ENCODE measurements at places on chromosomes 4 and X. TPM values are rescaled to one million over a fixed set of nuclear protein-coding genes. Genes with fewer than 3 reads are reported as not detected.

DSPP gene
- not detected for total RNA-seq

FRAS1 gene
- total RNA-seq: 8.3 TPM

TCEAL6 gene
- not detected for total RNA-seq

C4orf36 gene
- 1.3 TPM for total RNA-seq

PCDH18 gene
- 2.1 TPM for total RNA-seq

COL4A6 gene
- 1.1 TPM for total RNA-seq

GRCh38 chr4:53705151-53705764 lies 114.0 kb upstream of the LNX1 start:
- DNase-seq: no peak

- DNase-seq: no peak
These were observed 107.6 kb downstream of the PDLIM5 start for GRCh38 chr4:94559351-94559806.

GRCh38 chr4:76194325-76194724 lies 19.3 kb downstream of the SCARB2 start:
- no peak for DNase-seq

DNA sequence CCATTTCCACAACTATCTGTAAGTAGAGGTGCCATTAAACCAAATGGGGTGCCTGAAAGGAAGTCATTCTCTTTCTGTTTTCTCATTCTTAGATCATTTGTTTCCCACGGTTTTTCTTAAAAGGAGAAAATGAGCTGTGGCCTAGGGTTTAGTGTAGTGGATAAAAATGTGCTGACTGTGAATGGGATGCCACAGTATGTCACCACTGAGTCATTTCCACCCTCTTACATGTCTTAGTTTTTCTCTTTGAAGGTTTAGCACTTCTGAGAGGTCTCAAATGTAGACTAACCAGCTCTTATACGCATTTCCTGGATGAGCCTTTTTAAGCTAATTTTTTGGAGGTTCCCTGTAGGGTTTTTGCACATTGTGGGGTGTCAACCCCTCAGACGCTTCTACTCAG lies 244.5 kb upstream of the SPANXN1 start:
- DNase-seq: no peak

DNA sequence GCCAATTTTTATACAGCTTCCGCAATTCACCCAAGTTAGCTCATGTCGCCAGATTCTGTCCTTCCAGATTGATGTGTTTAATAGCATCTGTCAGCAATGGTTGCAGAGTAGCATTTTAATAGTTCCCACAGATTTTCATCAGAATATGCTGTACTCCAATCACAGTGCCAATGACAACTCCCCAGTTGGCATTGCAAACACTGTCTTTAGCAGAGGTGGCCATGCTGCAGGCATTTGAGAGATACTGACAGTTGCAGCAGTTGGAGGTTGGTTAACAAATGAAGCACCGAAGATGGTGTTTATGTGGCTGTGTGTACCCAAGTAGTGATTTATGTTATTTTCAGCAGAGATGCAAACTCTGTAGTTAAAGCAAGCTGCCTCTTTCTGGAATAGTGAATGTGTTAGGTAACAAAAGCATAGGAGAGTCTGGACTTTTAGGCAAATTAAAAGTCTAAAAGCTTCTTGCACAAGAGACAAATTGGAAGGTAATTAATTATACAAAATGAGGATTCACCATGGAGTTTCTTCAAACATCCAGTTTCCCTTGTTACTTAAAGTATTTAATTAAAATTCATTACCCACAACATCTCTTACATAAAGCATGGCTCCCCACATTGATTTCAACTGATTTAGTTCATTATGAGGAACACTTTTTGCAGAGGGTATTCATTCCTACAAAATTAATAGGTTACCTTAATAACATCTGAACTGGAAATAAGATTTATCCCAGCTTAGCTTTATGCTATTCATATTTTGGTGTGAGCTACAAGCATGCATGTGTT lies 65.2 kb downstream of the PARM1 start:
- no peak for DNase-seq

GRCh38 chrX:9749146-9749692 lies 16.4 kb downstream of the GPR143 start:
- no peak for DNase-seq

- no peak for DNase-seq
These were observed 45.4 kb downstream of the CXorf58 start for GRCh38 chrX:23952984-23953907.

DNA sequence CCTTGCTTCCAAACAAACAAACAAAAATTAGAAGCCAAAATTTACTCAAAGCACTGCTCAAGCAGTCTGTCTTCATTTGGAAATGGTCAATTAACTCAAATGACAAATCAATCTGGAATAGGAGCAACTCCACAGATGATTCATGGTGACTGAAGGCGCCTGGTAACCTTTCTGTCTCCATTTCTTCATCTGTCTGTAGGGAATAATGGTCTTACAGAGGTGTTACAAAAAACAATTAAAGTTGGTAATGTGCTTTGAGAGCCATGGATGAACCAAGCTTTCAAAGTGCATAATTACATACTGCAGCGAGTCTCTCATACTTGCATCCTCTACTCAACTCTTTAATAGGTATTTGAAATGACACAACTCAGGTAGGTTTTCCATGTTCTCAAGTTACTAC lies 38.3 kb upstream of the STAG2 start:
- DNase-seq: no peak

- no peak for DNase-seq
These were observed 37.1 kb downstream of the FSTL5 start for GRCh38 chr4:162126729-162127128.

DNA sequence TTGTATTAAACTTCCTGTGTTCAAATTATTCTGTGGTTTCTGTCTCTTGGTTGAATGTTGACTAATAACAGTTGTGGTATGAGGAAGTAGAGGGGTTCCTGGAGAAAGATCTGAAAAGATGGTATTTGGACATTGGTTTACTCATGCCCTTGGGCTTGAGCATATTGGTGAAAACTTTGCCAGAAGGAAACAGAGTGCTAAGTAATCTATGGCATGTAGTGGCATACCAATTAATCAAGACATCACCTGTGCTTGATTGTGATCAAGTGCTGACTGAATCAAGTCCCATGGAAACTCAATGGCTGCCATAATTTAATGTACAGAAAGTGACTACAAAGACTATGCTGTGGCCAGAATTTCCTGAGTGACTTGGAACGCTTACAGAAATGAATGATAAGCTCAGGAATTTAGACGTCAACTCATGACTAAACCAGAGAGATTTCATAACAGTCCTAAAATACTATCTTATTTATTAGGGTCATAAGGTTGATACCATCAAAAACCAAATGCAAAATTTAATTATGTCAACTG lies 2062.9 kb downstream of the ARAP2 start:
- no peak for DNase-seq

GRCh38 chr4:136277741-136278140 lies 1254.6 kb downstream of the PCDH18 start:
- DNase-seq: no peak

- DNase-seq: no peak
These were observed 329.9 kb downstream of the TECRL start for GRCh38 chr4:64079316-64079715.

- DNase-seq: no peak
These were observed 83.4 kb downstream of the TMEM164 start for GRCh38 chrX:110086162-110086915.

GRCh38 chr4:6227412-6228157 lies 27.2 kb upstream of the JAKMIP1 start:
- DNase-seq: no peak

GRCh38 chr4:177778623-177779022 lies 336.4 kb upstream of the AGA start:
- no peak for DNase-seq

DNA sequence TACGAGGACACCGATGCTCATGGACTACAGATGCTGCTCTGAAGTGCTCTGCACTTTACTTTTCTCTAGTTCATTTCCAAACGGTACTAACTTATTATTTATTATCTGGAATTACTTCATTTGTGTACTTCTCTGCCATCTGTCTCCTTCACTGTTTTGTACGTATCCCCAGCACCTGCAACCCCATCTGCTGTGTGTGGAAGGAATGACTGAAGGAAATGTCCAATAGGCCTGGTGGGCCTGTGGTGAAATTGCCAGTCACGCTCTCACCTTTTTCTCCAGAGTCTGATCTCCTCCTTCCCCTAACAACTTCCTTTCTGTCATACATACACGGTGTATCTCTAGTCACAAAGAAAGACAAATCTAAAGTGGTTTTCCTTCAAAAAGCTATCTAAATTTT lies 12.9 kb downstream of the TMEM154 start:
- DNase-seq: no peak

GRCh38 chr4:25560605-25561004 lies 95.0 kb upstream of the SLC34A2 start:
- no peak for DNase-seq

GRCh38 chr4:8904666-8905065 lies 33.0 kb upstream of the HMX1 start:
- no peak for DNase-seq

DNA sequence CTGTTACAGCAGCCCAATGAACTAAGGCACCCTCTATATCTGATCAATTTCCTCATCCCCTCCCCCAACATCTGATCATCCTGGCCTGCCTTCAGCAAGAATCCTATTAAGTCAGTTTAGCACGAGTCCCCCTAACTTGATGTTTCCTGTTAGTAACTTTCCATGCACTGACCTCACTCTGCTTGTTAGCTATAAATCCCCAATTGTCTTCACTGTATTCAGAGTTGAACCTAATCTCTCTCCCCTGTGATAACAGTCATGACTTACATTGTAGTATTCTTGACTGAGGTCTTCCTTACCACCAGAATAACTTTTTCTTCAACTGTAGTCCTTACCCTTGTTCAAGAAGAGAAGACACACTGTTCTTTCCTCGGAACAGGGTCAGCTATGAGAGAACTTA lies 8.5 kb downstream of the ANXA5 start:
- no peak for DNase-seq

DNA sequence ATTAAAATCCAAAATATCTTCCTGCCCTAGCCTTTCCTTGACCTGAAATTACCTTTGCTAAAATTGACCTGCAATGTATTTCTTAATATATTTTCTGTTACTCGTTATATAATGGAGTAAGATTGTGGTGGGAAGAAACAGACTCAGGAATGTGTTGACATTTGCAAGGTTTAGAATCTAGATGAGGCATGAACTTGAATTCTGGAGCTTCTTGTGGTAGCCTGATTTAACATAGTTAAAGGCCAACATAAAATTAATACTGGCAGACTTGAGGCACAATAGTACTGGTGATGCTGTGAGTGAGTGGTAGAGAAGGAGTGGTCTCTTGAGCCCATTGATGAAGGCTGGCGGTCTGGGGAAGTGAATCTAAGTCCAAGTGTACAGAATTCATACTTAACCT lies 197.9 kb upstream of the SPRY1 start:
- DNase-seq: no peak

DNA sequence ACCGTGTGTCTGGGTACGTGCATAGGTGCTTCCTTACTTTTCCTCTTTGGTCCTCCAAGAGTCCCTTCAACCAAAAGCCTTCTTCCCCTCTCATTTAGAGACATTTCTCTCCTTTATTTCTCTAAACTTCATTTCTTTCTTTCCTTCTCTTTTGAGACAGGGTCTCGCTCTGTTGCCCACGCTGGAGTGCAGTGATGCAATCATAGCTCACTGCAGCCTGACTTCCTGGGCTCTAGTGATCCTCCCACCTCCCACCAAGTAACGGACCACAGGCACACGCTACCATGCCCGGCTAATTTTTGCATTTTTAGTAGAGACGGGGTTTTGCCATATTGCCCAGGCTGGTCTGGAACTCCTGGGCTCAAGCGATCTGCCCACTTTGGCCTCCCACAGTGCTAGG lies 42.2 kb downstream of the ACOX3 start:
- no peak for DNase-seq

DNA sequence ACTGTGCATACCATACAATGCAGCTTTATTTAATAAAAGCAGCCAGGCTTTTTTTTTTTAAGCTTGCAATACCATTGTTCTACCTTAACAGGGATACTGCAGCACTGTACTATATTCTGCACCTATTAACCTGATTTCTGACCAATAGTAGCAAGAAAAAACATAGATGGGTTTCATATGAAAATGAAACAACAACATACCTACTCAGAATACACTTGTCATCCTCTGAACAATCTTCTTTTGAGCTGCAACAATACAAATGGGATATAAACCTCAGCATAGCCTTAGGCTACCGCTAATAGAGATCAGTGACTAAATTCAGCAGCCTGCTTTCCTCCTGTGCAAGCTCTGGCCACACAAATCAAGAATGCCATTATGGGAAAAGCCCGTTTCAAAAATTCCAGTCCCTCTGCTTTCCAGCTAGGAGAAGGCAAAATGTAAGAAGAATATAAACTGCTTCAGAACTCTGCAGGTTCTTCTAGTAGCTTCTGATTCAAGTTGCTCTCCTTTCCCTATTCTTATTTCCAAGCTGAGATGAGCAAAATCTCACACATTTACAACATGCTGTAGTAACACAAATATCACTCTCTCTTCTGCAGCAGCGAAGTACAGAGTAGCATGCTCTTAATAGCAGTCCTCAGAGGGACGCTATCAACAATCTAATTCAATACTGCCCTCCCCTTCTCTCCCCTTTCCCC lies 143.4 kb downstream of the KLHL13 start:
- no peak for DNase-seq

- no peak for DNase-seq
These were observed 276.0 kb upstream of the TET2 start for GRCh38 chr4:104870495-104871233.

All from esophagus squamous epithelium (tissue), 5 donors.